ENCODE measurements at places on chromosomes 12 and 14.

- DNase-seq: no peak
Observed at GRCh38 chr14:64681796-64682710, 22.2 kb upstream of the PLEKHG3 start.

DNA sequence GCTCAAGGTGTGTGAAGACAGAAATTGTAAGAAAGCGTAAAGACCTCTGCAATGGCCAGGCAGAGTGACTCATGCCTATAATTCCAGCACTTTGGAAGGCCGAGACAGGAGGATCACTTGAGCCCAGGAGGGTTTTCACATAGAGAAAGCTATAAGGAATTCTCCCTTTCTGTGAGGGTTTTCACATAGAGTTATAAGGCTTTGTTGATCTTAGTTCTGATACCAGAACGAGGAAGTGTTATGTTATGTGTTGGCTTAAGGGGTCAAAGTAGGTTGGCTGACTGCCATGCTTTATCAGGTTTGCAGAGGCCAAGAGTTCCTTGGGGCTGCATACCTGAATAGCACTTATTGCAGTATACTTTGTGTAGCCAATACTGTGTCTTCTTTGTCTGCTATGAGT, 139.1 kb downstream of the ERC1 start:
- no peak for DNase-seq

GRCh38 chr14:68210729-68211299, 391.2 kb downstream of the RAD51B start:
- DNase-seq: no peak

- DNase-seq: peak; percentile 81
Observed at GRCh38 chr12:113422030-113422885, at the start of gene SDSL. Gene SDSL (plus strand): TSS chr12:113422380. CDS start chr12:113427983, 5,603 bp downstream.

GRCh38 chr12:3869865-3870264, 3.3 kb downstream of the PARP11 start:
- no peak for DNase-seq

Measured in SHP77 (cell line).